Ovary (tissue), 10 donors: ENCODE measurements at places on chromosomes 3 and 15. TPM values are rescaled to one million over a fixed set of nuclear protein-coding genes. Genes with fewer than 3 reads are reported as not detected.

The SEMA3B gene
- 5.0 TPM for polyA plus RNA-seq

The CCR3 gene
- polyA plus RNA-seq = not detected

The CDCP1 gene
- polyA plus RNA-seq = 1.4 TPM

DNA sequence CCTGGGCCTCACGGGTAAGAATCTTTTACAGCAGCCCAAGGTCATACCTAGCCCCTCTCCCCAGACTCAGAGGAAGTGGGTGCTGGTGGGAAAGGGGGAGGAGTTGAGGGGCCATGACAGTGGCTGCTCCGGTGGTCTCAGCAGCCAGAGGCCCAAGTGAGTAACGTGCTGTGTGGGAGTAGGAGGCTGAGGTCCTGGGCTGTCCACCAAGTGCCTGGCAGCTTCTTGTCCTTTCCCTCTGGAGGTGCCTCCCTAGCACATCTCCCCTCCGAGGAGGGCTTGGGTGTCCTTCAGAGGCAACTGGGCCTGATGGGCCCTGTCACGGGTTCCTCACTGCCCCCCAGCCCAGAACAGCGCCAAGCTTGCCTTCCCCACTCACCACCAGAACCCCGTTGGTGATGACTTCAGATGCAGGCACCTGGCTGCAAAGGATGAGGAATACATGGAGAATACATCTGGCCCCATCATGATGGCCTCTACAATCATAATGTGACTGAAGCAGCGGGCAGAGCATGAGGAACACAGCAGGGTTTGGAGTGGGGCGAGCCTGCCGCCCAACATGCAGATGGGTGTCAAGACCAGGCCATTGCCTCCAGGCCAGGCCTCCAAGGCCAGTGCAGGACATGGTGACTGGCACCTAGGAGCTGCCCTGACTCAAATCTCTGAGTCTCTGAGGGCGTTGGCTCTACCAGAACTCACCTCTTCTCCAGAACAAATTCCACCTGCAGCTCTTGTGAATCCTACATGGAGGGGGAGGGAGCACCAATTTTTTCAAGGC is 3.3 kb downstream of the PLA2G4F start:
- no peak for DNase-seq

DNA sequence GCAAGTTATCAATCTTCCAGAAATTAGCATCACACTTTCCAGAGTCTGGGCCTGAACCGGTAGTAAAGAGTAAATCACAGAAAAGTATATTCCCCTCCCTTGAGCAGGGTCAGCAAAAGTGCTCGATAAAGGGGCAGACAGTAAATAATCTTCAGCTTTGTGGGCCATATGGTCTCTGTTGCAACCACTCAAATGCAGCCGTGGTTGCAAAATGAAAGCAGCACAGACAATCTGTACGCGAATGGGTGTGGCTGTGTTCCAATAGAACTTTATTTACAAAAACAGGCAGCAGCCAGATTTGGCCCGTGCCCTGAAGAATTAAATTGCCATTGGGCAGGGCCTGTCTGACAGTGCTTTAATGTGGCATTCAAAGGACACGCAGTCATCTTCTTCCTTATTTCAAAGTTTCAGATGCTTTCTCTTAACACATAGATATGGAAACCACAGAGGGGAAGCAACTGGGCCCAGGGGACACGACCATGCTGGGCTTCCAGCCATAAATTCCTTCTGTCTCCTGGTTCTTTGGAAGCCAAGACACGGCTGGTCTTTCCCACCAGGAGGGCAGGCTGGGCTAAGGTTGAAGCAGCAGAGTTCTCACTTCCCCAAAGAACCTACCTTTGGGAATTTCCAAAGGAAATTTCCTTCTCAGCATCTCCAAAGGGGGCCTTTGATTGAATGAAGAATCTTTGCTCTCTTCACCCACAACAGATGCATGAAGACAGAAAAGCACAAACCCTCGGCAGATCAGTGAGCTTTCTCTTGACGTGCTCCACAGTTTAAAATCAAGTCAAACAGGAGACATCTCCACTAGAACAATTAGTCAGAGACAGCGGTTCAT is 489.8 kb upstream of the PROK2 start:
- peak; percentile 62 for DNase-seq

The PPP1R14D gene
- polyA plus RNA-seq = not detected

The ZSCAN2 gene
- polyA plus RNA-seq = 6.8 TPM

GRCh38 chr15:88745065-88745464 is 58.2 kb upstream of the ACAN start:
- no peak for DNase-seq

DNA sequence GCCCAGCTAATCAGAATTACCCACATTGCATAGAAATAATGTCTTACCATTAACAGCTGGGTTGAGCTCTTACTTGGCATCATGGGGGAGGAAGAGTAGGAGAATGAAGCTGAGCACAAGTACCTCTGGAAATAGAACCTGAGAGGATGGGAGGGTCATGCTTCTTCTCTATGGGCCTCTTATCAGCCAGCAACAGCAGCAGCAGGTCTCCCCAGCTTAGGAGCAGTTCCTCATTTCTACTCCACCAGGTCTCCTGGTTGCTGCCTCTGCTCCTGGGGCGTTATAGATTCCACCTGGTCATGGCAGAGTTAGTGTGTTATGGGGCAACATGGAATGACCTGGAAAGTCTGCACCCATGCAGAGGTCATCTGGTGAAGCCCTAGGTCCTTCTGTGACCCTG is 3.4 kb downstream of the FSD2 start:
- no peak for DNase-seq

GRCh38 chr3:103189941-103190340 is 755.1 kb downstream of the ZPLD1 start:
- no peak for DNase-seq

The OR5K2 gene
- polyA plus RNA-seq = not detected

GRCh38 chr3:161316006-161316689 is 55.2 kb downstream of the SPTSSB start:
- DNase-seq = no peak

DNA sequence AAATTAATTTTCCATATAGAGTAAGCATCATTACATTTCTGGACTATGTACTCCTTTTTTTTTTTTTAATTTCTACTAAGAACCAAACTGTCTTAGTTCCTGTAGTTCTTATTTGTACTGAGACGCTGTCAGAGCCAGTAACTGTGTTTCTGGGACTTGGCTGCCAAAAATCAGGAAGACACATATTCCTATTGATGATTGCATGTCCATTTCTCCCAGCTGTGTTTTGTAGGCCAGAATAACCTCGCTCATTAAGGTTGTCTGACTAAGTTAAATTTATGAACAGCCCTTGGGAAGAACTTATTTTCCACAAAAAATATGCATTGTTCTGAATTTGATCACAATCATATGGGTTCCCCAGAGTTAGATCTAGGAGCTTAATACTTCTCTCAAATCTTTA is 29.5 kb downstream of the PLSCR5 start:
- DNase-seq = no peak

The GFM1 gene
- polyA plus RNA-seq = 13.5 TPM

DNA sequence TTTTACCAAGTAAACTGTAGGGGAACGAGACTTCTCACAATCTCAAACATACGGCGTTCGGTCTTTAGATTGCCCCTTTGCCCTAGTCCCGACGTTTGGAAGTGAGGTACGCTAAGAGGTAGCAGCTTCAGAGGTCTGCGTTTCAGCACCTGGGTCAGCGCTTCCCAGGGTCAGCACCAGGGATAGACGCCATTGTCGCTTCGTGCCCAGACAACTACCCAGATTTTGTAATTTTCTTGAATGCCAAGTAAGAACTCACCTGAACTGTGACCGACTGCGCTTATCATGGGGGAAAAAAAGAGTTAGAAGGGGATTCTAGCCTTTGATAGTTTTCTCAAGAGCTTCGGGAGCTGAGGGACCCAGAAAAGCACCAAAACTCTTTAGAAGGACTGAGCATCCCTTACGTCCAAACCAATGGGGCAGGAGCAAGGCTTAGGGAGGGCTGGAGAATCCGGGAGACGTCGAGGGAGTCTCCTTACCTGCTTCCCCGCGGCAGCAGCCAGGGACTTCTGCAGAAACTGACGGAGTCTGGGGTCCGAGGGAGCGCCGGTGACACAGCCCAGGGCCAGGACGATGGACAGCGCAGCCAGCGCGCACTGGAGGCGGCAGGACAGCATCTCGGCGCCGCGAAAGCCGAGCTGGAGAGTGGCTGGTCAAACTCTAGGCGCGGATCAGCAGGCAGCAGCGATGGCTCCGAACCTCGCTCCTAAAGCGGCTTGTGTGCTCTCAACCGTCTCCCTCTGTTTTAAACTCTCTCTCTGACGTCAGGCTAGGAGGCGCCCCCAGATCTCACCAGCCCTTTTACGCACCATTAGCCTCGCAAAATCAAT is at the start of gene SST:
TSS of gene SST (minus strand) at position 720 of the 830 bp plus-strand sequence. CDS start at position 617, 103 bp downstream.
- DNase-seq = no peak

GRCh38 chr3:175287361-175287963 is 428.3 kb downstream of the NAALADL2 start:
- no peak for DNase-seq

The MCF2L2 gene
- 2.2 TPM for polyA plus RNA-seq

The SCN11A gene
- 0.04 TPM for polyA plus RNA-seq

DNA sequence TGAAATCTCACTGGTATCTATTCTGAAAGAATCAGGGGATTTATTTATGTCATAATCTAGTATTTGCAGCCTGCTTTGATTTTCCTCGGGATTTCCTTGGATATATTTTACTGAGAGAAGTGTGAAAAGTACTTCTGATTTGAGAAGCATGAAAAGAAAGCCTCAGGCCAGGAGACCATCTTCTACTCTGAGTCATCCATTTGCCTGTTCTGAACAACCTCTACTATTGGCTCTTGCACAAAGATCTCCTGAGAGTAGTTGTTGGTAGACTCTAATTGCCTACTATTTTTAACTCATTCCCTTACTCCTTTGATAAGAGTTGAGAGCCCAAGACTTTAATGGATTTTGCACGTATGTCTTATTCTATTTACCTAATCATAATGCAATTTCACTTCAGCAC is 318.9 kb downstream of the BCHE start:
- no peak for DNase-seq

The CEP63 gene
- polyA plus RNA-seq = 18.8 TPM

- no peak for DNase-seq
Observed at GRCh38 chr15:65130941-65131340, 2.7 kb downstream of the PDCD7 start.

- no peak for DNase-seq
Observed at GRCh38 chr15:30870681-30871080, 33.0 kb upstream of the FAN1 start.

The CIB2 gene
- 8.2 TPM for polyA plus RNA-seq

- no peak for DNase-seq
Observed at GRCh38 chr3:96900566-96900965, 86.2 kb downstream of the EPHA6 start.

The TMEM266 gene
- polyA plus RNA-seq = 0.13 TPM

GRCh38 chr3:194165271-194166018 is 29.5 kb downstream of the HES1 start:
- no peak for DNase-seq

- no peak for DNase-seq
Observed at GRCh38 chr3:3782457-3782856, 16.8 kb upstream of the LRRN1 start.

DNA sequence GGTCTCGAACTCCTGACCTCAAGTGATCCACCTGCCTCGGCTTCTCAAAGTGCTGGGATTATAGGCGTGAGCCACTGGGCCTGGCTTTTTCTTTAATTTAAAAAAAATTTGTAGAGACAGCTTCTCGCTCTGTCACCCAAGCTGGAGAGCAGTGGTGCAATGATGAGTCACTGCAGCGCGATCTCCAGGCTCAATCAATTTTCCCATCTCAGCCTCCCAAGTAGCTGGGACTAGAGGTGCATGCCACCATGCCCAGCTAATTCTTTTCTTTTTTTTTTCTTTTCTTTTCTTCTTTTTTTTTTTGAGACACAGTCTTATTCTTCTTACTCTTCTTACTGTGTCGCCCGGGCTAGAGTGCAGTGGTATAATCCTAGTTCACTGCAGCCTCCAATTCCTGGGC is 19.8 kb downstream of the TUBGCP4 start:
- DNase-seq = no peak

The NTRK3 gene
- 2.6 TPM for polyA plus RNA-seq

DNA sequence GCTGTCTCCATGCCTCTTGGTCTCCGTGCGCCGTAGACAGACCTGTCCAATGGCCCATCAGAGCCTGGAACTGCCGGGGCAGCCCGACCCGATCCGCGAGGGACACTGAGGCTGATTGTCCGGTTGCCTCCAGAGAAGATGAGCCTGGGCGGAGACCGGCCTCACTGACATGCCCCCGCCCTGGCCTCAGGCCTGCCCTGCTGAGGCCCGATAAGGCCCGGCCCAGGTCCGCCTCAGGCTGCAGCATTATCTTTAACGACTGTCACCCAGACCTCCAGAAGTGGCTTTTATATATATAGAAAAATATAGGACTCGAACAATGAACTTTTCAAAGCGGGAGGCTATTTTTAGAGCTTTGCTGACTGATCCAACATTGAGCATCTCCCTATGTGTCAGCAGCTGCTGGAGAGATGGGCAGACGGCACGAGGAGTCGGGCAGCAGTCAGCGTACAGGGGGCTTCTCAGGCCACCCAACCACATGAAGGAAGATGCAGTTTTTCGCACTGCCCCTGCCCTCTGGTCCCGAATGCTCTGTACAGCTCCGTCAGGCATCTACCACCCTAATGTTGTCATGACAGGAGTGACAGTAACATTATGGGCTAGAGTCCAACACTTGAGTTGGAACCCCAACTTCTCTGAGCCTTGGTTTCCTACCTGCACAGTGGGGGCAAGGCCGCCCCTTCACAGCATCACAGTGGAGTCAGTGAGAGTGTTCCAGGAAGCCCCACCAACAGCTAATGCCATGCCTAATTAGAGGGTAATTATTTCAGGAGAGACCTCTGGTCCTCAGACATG is 112.0 kb upstream of the RPL32 start:
- no peak for DNase-seq

The LIPH gene
- polyA plus RNA-seq = 0.98 TPM

DNA sequence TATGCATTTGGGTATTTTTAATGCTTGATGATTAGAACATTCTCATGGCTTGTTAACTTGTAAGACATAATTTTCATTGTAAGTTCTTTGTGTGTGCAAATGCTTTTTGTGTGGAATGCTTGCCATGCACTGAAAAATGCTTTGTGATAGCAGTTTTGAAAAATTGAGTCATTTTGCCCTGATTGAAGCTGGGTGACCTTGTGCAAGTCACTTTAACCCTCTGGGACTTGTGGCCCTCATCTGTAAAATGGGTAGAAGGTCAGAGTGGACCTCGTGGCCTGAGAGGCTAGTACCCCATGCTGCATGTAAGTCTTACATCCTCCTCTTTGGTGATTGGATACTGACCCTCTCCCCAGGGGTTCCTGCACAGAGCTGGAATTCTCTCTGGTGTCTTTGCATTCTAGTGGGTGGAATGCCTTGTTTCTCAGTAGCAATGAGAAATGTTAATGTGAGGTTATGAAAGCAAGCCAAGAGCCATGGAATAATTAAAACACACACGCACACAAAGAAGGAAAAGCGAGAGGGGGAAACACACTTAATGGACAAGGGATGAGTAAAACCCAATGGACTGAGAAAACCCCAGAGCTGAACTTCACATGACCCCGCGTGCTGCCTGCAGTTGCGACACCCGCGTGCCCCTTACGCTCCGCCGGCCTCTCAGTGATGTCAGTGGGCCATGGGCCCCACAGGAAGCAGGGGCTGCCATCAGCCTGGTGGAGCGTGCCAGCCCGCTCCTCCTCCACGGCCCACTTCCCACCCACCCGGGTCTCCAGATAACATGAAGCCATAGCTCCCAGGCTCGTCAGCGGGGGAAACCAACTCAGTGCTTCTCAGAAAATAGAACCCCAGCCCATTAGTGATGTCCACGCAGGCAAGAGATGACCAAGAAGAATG is 44.0 kb downstream of the SMAD3 start:
- DNase-seq = peak; percentile 83

The DUOX2 gene
- 0.30 TPM for polyA plus RNA-seq
